ENCODE measurements at places on chromosomes 2 and 18.

GRCh38 chr2:210556329-210556980 lies at the start of gene CPS1:
Gene CPS1 (plus strand): TSS chr2:210556599. CDS start chr2:210556734, 135 bp downstream.
- DNase-seq: no peak

GRCh38 chr2:6031200-6031867 lies 339.1 kb downstream of the SOX11 start:
- DNase-seq: no peak

- DNase-seq: no peak
These were observed 13.5 kb upstream of the COLEC12 start for GRCh38 chr18:513826-514530.

- no peak for DNase-seq
These were observed 46.6 kb downstream of the KCMF1 start for GRCh38 chr2:85017411-85018048.

DNA sequence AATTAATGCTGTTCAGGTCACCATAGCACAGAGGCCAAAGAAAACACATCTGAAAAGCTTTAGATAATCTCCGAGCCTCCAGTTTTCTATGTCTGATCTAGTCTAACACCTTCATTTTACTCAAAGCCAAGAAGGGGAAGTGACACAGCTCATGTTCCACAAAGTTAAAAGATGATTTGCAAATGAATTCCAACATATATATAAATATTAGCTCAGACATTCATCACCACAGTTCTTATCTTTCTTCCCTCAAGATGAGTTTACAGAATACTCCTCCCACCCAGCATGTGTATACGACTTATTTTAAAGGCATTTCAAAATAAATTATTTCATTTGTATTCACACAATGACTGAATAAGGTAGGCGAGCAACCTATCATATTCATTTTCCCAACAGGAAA lies 82.4 kb downstream of the AAK1 start:
- no peak for DNase-seq

DNA sequence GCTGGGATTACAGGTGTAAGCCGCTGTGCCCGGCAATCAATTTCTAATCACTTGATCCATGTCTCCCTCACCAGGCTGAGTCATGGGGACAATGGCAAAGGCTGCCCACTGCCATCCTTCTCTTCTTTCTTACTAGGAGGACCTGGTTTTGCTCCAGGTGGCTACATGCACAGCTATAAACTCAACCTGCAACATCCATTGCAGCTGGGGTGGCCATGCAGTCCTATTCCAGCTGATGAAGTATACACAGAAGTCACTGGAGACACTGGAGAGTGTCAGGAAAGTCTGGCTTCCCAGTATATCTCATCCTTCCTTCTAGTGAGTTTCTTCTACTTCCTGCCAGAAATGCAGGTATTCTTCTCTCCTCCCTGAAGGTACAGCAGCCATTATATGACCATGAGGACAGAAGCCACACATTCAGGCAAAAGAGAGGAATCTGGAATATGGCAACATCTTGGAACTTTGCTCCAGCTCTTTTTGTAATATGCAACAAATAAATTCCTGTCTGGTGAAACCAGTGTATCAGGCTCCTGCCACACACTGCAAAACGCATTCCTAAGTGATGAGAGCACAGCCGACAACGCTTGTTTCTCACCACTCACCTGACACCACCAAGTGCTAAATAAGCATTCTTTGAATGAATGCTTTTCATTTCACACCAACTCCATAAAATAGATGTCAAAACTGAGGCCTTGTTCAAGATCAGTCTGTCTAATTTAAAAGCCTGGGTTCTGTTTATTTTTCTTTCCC lies 32.3 kb downstream of the SCTR start:
- DNase-seq: no peak
